NB4 (cell line): ENCODE measurements at places on chromosomes 16 and 17.

DNA sequence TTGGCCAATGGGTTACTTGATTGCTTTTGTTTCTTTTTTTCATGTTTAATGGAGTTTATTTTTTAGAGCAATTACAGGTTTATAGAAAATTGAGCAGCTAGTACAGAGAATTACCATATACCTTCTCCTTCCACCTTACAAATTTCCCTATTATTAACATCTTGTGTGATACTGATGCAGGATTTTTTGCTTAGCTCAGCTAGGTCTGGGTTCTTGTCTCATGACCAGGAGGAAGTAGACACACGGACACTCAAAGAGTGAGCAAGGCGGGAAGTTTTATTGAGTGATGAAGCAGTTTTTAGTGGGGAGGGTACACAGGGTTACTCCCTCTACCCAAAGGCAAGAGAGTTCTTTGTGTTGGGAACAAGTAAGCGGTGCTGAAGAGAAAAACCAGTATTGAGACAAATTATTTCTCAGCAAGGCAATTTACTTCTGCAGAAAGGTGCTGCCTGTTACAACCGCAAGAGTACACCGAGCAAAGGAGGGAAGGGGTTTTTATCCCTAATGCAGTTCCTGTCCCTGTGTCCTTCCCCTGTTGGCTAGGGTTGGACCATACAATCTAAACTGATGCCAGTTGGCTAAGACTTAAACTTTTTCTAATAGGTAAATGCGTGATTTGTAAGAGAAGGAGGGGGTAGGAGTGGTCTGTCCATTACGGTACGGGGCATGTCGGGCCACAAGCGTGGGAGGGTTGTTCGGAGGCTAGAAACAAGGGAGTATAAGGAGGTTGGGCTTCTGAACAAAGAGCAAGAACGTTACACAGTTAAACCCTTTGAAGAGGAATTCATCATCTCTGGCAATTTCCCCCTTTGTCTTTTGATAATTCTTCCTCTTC is 26.9 kb downstream of the SEC14L1 start:
- DNase-seq: no peak

GRCh38 chr16:50610331-50611262 is 62.4 kb downstream of the NKD1 start:
- DNase-seq: no peak

GRCh38 chr16:13958474-13958873 is 38.5 kb downstream of the ERCC4 start:
- no peak for DNase-seq

DNA sequence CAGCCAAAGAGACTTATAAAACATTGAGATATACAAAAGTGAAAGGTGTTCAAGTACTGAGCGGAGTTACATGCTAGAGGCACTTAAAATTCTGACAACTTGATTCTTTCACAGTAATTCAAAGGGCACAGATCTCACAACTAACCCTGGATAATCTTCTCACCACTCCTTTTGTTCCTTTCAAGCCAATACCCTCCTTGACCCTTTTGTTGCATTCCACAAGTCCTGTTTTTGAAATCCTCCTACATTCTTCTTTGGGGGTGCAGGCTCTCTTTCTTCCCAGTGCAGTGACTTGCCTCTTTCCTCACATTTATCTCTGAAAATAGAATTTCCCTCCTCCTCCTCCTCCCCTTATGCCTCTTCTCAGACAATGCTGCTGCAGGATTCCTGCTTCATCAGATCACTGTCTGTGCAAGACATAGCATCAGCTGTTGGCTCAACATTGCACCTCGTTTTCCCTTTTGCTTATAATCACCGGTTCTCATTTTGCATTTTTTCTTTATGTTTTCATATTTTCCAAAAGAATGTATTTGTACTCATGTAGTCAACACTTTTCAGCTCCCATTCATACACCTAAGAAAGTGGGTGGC is 199.3 kb downstream of the CDH8 start:
- no peak for DNase-seq

GRCh38 chr17:66115246-66115645 is 76.7 kb downstream of the CEP112 start:
- DNase-seq: no peak

DNA sequence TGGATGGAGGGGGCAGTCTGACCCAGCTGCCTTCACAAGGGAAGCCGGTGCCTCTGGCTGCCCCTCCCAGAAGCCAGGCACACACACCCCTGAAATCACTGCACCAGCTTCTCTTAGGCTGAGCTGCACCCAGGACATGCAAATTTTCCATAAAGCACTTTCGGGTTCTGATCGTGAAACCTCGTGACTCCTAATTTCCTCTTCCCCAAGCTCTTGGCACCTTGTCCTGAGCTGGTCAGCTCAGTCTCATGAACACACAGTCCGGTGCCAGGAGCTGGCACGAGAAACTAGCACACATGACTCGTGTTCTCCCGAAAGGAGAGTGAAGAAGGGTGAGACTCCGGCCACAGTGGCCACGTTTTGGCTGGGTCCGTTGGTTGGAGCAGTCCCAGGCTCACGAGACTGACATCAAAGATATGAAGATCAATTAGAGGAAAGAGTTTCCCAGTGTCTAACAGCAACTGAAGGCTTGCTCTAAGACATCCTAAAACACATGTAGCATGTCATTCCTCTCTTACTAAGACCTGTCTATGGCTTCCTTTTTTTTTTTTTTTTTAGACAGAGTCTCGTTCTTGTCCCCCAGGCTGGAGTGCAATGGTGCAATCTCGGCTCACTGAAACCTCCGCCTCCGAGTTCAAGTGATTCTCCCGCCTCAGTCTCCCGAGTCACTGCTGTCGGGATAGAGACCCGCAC is 9.2 kb upstream of the ABR start:
- DNase-seq: no peak

- DNase-seq: no peak
These were observed 354.3 kb downstream of the C16orf95 start for GRCh38 chr16:86962913-86963312.

DNA sequence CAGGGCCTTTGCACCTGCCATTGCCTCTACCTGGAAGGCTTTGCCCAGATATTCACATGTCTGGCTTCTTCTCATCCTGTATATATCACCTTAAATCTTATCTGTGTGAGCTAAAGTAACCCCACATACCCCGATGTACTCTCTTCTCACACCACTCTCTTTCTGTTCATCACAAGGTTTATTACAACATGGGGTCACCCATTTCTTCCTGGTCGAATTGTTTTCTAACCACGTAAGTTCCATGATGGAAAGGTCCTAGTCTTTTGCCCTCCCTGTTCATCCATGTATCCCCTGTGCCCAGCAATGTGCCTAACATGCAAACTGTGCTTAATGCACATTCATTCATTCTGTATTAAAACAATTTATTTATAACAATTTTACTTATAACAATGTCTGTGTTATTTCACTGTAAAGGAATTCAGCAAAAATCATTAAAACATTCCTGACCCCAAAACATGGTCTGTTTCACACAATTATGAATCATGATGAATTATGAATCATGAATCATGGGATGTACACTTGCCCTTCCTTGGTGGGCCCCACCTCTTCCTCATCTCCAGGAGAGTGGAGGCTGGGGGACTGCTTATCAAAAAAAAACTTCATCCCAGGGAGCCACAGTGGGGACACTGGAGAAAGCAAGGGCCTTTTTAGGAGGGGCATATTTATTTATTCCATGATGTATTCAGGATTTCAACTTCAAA is 336.4 kb downstream of the GRIN2A start:
- no peak for DNase-seq

GRCh38 chr17:75970011-75970523 is 8.9 kb downstream of the ACOX1 start:
- DNase-seq: peak; percentile 25

DNA sequence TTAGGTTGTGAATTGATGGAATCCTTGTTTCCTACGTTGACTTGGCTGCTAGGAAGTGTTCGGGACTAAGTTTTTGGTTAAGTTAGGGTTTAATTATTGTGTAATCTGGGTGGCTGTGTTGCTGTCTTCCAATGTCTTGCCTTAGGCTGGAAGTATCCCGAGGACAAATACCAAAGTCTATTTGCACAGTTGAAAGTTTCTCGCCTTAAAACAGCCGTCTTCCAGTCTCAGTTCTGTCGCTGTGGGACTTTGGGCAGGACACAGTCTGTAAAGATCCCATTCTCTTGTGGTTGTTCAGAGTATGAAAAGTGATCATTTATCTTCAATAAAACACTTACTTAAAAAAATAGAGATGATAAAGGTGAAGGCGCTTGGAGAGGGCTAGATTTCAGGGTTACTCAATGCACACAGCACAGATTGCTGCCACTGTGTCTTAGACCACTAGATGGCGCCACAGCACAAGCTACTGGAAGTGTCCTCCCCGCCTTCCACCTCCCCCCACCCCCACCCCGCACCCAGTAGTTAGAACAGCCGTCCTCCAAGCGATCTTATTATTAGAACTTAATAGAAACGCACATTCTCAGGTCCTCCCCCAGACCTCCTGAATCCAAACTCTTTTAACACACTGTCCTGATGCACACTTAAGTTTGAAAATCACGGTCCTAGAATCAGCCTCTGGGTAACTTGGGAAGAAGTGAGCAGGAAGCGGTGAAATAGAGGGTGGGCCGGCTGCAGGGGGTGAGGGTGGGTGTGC is 45.8 kb downstream of the AKAP1 start:
- DNase-seq: peak; percentile 78

DNA sequence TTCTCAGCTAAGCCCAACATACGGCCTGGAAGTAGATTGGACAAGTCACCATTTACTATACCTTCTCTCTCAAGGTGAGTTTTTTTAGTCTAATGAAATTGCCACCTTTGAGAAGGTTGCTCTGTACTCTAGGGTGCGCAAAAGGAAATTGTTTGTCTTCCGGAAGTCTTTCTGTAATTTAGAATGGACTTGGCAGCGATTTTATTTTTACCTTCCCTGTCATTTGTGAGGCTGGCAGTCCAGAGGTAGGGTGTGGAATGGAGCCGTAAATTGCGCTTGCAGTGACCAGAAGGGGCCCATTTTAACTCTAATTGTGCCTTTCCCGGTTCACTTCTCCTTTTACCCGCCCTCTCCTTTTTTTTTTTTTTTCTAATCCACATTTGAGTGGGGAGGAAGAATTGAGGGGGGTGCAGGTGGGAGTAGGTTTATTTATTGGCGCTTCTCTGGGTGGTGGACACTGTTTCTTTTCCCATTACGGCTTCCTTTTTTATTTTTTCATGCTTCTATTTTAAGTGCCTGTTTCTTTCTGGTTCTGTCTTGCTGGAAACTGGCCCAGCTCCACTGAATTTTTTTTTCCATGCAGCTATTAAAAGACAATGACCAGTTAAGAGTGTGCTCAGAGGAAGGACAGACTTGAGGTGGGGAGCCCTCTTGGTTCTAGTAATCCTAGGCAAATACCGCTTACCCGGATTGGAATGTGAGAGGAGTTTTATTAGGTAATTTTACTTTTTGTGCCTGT is 89.7 kb upstream of the CLEC18A start:
- DNase-seq: no peak

- DNase-seq: no peak
These were observed 65.8 kb downstream of the SALL1 start for GRCh38 chr16:51085271-51085670.
